MCF 10A (cell line): ENCODE measurements at places on chromosomes 12 and 14.

GRCh38 chr14:99612738-99613330 lies 8.8 kb upstream of the CCDC85C start:
- DNase-seq = peak; percentile 73

GRCh38 chr14:49314737-49315136 lies 271.4 kb downstream of the RPS29 start:
- DNase-seq = no peak

GRCh38 chr14:88929656-88930436 lies 105.4 kb downstream of the TTC8 start:
- DNase-seq = no peak

DNA sequence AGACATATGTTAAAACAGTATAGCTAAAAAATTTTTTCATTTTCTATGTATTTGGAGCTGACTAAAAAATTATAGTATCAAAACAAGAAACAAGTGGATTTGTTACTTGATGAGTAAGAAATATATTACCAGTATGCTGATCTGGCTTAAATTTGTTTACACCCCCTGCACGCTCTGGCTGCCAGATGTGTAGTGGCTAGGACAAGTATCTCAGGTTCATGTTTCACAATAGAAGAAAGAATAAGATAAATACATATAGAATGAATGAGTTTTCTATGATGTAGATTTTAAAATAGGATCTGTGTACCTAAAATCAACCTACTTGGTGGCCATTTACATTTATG lies 13.1 kb downstream of the NAA30 start:
- DNase-seq = no peak

DNA sequence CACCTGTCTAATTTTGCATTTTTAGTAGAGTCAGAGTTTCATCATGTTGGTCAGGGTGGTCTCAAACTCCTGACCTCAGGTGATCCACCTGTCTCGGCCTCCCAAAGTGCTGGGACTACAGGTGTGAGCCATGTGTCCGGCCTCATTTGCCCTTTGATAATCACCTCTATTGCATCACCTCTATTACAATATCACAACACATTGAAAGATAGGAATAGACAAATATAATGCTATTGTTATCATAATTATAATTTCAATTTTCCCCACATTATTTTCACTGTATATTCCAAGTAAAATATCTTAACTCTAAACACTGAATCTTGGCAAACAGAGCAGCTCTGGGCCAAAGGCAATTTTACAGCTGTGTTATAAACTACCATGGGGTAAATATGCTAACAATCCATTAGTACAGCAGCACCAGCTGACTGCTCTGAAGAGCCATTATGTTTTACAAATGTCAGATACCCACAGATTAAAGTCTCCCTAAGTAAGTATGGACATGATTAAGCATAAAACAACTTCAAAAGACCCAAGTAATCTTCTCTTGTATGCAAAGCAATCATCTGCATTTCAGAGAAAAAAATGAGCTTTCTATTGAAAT lies 173.2 kb downstream of the MED13L start:
- no peak for DNase-seq

DNA sequence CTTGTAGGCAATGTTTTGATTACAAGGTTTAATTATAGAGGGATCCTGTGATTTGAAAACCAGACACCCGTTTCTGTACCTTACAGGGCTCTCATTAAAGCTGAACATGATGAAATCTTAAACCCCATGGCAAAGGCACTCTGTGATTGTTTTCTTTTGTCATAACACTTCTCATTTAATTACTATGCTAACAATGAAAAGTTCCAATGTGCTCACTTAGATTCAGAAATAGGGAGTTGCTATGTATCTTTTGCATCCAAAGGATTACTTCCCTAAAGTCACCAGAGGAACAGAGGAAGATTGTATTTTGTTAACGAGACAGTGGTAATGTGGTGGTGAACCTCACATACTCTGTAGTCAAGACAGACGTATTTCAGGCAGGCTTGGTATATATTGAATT lies 81.5 kb upstream of the MYF6 start:
- no peak for DNase-seq

GRCh38 chr12:42589465-42590329 lies at the start of gene PRICKLE1:
Gene PRICKLE1, minus strand, starts transcription at chr12:42589746. Its CDS starts 117,230 bp downstream, at chr12:42472516.
- peak; percentile 54 for DNase-seq

DNA sequence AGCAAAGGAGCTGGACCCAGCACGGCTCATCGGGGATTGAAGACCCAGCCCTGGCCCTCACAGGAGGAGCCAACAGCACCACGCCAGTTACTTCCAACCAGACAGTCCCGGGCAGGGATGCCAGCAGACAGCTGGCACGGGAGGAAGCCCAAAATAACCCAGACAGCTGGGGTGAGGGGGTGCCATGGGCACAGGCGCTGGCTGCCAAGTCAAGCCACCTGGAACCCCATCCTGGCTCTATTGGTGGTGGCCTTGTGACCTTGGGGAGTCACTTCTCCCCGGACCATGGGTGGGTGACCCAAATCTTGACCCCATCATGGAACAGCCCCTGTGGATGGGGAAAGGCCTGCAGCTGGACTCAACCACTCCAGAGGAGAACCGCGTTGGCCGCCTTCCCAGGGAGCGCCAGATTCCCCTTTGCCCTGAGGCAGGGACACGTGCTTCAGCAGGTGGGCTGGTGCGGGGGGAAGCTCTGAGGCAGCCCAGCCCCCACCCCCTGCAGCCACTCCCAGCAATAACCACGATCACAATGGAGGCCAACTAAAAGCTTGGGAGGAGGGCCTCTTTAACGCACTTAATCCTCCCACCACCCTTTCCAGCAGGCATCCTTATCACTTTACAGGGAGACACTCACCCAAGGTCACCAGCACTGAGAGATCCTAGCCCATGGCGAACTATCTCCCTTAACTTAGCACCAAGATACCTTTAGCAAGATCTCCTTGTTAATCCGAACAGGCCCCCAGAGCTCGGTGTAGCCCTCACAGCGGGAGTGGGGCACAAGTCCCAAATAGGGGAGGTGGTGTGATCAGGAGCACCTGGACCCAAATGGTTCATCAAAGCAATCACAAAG lies 4.7 kb upstream of the RHOF start:
- DNase-seq = peak; percentile 77

DNA sequence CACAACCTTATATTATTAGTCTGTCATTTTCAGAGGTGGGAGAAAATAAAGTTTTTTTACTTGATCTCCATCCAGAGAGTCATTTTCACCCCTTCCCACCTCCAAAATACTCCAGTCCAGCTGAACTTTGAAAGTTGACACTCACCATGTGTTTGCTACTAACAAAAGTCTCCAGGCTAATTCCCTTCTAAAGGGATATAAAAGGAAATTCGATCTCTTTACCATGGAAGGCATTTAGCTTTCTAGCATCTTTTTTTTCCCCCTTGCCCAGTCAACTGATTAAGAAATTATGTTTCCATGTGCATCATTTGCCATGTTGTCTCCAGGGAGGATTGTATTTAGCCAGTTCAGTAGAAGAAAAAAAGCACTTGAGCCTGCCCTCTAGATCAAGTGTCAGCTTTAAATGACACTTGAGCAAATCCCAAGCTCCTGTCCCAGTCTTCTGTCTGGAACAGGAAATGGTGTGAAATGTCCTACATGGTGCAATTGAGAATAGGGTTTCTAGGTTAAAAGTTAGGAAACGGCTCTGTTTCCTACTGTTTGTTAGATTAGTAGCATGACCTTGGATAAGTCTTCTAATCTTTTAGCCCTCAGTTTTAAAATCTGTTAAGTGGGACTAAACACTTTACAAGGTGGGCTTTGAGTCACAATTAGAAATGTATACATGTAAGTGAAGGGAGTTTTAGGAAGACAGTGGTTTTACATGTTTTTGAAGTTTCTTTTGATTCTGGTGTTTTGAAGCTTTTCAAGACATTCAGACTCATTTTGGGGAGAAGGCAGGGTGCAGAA lies 67.2 kb downstream of the GNS start:
- DNase-seq = no peak

DNA sequence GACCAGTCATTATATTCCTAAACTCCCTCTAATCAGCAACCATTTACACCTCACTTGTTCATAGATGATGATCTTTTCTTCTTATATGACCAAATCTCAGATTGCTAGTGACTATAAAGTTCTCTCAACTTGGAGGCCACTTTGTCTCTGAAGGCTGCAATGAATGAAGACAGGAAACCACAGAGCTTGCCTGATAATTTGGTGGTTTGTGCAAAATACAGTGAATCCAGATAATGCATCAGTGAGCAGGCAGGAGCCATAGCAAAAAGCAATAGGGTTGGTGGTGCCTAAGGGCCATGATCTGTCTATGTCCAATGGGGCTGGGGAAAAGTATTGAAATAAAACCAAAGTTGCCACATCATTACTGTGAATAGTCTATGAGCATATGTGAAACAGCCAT lies 123.8 kb upstream of the LRFN5 start:
- DNase-seq = no peak

- DNase-seq = peak; percentile 94
Observed at GRCh38 chr14:51488569-51489220, 163.0 kb upstream of the FRMD6 start.
